ENCODE measurements at places on chromosomes 1 and 21.

DNA sequence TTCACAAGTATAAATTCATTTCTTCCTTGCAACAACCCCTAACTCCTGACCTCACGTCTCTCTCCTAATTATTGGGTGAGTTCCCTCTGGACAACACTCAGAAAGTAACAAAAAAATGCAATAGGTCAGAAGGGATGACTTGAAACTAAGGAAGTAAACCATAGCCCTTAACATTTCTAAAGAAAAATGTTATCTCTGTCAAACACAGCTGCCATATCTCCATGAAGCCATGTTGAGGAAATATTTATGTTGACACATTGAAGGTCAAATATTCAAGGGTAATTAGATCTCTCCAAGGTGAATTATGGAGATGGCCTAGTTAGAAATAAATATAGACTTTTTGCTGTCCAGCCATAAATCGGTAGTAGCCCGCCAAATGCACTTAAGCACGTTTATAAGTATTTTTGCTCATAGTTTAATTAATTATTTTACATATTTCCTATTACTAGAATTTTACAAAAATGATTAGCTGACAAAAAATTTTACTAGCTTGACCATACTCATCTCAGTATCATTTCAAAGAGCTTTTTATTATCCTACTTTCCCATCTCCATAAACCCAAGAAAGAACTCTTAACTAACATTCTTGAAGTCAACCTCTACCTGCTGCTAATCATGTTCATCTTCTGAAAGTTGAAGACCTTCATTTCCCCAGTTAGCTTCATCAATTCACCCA, 160.1 kb upstream of the PKN2 start:
- no peak for DNase-seq

DNA sequence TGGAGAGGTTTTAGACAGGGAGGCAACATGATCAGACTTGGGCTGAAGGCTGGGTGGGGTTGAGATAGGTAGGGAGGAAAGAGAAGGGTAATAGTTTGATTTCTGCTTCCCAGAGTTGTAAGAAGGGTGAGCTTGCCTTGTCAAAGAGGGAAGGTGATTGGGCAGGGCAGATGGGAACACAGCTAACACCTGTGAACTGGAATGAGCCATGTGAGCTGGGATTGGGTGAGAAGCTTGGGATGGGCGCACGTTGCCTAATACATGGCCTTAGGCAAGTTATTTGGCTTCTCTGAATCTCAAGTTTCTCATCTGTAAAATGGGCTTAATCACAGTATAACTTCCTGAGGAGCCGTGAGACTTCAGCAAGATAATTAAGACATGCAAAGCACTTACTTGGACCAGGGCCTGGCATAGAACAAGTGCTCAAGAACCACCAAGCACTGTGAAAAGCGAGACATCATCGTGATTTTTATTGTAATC, 33.8 kb upstream of the ID3 start:
- DNase-seq = no peak

- no peak for DNase-seq
Measured at GRCh38 chr1:85334962-85335361, 58.5 kb upstream of the BCL10 start.

DNA sequence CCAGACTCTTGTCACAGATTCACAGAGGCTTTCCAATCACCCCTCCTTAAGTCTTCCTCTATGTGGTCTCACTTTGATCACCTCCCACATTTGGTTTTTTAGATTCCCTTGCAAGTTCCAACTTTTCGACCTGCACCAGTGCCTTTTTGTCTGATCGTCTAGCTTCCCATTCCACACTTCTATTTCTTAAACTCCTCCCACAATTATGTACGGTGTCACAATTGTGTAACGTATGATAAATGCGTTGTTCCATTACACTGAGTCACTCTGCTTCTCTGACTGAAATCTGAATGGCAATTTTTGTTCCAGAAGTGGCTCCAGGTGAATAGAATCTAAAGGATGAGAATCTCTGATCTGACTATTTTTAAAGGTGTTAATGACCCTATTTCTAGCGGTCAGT, 320.1 kb downstream of the LMX1A start:
- DNase-seq = no peak

DNA sequence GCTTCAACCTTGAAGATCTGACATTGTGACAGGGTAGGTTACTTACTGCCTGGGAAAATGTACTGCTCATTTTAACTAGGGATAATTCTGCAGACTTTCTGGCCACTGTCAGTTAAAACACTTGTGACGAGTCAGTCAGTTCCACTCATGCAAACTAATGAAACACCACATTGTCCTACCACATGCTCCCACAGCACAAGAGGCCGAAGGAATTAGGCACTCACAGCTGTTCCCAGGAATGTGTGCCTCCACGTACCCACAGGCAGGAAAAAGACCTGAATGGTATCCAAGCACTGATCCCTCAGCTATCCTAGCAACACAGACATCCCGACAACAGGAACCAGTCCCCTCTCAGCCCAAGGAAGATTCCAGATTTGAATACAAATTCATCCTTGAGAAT, 12.3 kb downstream of the BCAR3 start:
- DNase-seq = no peak
